ENCODE measurements at places on chromosomes 7 and 10. TPM values are rescaled to one million over a fixed set of nuclear protein-coding genes. Genes with fewer than 3 reads are reported as not detected.

Gene PNLIP
- not detected for total RNA-seq

Gene UPK3B
- not detected for total RNA-seq

Gene HECW1
- total RNA-seq = 33.8 TPM

Gene A1CF
- 0.10 TPM for total RNA-seq

Gene STOX1
- 0.66 TPM for total RNA-seq

Gene FAM25C
- not detected for total RNA-seq

Gene C10orf143
- 1.3 TPM for total RNA-seq

- no peak for DNase-seq
These were observed 90.0 kb downstream of the CDK14 start for GRCh38 chr7:90686146-90686545.

DNA sequence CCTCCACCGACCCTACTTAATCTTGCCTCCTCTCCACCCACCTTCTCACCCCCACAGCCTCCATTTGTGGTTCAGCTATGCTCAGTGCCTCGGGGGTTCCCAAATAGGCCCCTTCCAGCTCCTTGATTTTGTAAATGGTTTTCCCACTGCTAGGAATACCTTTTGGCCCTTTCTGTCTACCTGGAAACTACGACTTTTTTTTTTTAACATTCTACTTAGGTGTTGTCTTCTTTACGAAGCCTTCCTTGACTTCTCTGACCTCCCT lies 27.2 kb upstream of the PDCD4 start:
- DNase-seq = no peak

- no peak for DNase-seq
These were observed 95.3 kb upstream of the DNAJB12 start for GRCh38 chr10:72449941-72450441.

DNA sequence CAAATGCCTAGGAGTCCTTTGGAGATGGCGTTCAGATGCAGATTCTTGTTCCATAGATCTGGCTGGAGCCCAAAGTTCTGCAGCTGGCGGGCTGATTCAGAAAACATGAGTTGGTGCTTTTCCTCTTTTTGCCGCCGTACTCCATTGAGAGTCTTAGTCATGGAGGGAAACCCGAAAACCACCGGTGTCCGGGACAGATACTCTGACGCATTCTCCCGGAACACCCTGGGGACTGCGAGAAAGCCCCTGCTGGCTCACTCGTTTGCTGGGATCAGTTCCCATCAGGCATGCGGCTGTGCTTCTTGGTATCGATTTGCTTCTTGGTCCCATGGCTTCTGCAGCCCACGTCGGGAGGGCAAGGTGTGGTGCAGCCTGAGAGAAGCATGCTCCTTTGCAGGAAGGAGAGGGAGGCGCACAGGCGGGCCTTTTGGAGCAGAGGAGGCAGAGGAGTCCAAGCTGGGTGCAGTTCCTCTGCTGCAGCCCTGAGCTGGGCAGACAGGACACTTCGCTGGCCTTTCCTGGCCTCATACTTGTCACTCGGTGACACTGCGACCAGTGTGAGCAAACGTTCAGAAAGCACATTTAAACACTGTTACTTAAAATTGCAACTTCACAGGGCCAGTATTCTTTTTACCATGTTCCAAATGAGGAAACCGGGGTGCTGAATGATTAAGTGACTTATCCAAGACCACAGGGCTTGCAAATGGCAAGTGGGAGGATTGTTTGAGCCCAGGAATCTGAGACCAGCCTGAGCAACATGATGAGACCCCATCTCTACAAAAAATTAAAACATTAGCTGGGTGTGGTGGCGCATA lies 30.6 kb upstream of the PFKFB3 start:
- DNase-seq = peak; percentile 60

GRCh38 chr7:134175334-134176036 lies 48.3 kb downstream of the LRGUK start:
- DNase-seq = no peak

GRCh38 chr7:137146552-137147337 lies 196.8 kb downstream of the PTN start:
- peak; percentile 88 for DNase-seq

DNA sequence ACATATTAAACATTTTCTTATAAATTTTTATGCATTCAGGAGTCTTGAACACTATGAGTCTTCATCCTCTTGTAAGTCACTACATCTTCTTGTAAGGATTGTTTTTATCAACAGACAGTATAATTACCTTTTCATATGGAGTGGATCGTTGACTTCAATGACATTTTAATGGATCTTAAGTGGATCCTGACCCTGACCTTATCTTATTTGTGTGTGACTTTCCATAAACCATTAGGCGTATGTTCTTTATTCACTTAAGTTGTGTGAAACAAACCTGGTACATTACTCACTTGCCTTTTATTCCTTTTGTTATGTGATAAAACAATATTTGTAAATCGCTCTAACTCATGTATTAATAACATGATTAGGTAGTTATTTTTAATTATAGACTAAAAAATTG lies 18.5 kb upstream of the SEMA3C start:
- DNase-seq = no peak

DNA sequence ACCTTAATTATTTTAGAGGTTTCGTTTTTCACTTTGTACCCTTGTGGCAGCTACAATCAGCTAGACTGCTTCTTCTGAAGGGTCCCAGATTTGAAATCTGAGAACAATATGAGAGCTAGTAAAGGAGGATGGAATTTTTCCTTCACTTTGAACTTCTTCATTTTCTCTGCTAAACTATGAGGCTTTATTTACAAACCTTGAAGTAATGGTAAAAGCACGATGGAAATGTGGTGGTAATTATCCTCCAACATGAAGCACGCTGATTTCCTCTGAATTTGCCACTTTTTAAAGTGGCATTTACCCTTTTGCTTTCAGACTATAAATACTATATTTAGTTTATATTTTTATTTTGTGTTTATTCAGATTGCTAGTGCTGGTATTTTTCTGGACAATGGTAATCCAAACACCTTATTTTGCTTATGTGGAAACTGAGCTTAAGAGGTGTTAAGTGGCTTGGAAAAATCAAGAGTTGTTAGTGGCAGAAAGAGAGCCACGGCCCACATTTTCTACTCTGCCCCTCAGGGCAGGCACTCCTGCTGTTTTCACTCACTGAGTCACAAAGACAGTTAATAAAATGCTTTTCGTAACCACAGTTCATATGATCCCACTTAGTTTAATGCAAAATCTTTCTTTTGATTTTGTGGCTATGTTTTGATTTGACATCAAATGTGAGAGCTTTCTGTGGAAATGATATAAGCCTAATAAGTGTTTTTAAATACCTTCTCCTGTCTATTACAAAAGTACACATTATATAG lies 2.7 kb downstream of the SSMEM1 start:
- DNase-seq = no peak

- DNase-seq = no peak
These were observed at the start of gene GJD4 for GRCh38 chr10:35605191-35605590. Gene GJD4 (plus strand): TSS chr10:35605341. CDS start chr10:35605568, 227 bp downstream.

GRCh38 chr7:40133561-40134427 lies 628 bp downstream of the MPLKIP start:
- DNase-seq = no peak

DNA sequence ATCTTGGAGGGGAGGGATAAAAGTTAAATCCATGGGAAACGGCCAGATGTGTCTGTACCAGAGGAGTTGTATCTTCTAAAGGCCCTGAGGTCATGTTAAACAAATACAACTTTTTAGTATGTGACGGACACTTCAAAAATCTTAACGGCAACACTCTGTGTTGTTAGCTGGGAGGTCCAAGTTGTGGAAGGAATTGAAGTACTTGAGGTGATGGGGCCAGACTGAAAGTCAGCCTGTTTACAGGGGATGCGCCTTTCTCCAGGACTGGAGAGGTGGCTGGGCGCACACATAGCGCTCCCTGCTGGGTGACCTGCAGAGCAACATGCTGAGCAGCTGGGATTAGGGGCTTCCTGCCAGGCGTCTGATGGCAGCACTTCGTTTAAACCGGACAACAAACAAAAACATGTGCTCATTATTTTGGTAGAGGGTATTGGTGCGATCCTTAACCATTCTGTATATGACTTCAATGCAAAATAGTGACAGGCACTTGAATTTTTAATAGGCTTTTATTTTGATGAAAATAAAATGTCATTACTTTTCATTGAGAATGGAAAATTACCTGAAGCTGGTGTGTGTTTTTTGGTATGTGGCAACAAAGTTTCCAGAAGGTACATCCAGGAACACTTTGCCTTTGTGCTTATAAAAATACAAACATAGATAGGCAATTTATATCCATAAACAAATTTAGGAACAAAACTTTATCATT lies 198.2 kb downstream of the MLLT10 start:
- DNase-seq = peak; percentile 37

- DNase-seq = no peak
These were observed 568 bp downstream of the PRSS2 start for GRCh38 chr7:142771353-142771723.

DNA sequence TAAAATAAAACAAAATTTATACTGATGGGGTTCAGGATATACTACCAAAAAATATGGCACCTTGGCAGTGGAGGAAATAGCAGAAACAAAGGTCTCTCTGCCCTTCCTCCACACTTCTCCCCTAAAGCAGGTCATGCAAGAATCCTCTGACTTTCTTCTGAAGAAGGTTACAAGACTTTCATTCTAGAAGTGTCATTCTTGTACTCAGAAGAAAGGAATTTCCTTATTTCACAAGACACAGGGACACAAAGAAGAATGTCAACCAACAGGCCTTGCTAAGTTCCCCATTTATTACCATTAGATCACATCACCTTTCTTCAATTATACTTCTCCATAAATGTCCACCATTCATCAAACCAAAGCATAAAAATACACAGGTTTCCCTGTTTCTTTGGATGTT lies 470.2 kb downstream of the PAXIP1 start:
- DNase-seq = no peak

DNA sequence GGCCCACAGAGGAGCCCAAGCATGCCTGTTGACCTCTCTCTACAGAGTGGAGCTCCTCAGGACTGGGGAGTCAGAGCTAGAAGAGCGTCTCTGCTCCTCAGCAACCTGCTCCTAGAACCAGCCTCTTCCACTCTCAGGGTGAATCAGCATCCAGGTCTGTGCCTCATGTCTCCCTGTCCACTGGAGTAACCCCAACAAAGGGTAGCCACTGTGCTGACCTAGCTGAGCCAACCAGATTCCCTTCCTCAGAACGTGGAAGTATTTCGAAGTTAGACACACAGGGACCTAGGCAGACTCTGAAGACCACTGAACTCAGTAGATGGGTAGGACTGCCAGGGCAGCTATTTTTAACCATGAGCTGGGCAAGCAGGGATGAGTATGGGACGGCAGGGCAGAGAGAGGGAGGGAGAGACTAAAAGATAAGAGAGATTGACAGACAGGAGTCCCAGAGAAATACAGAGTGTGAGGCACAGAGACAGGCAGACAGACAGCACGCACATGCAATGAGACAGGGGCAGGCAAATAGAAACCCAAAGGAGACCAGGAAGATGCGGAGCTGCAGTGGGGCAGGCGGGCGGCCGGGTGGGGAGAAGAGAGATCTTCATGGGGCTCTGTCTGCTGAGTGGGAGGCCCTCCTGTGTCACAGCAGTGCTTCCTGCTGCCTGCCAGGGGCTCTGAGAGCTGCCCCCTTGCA lies 56.7 kb downstream of the OSBPL3 start:
- DNase-seq = no peak

GRCh38 chr10:113746217-113746957 lies 5.1 kb upstream of the PLEKHS1 start:
- no peak for DNase-seq

- no peak for DNase-seq
These were observed 88.9 kb upstream of the LRRC4 start for GRCh38 chr7:128120116-128120515.

GRCh38 chr7:112410092-112410491 lies 40.2 kb upstream of the IFRD1 start:
- DNase-seq = no peak

GRCh38 chr7:1936531-1937251 lies 266.6 kb downstream of the ELFN1 start:
- no peak for DNase-seq

Measured in H4 (cell line).